ENCODE measurements at places on chromosomes 5 and 9.

GRCh38 chr9:81146241-81146640 is 543.1 kb downstream of the TLE1 start:
- DNase-seq = no peak

- DNase-seq = no peak
Measured at GRCh38 chr5:64693636-64694035, 3.3 kb downstream of the SHISAL2B start.

- DNase-seq = no peak
Measured at GRCh38 chr5:74075501-74076484, 449.8 kb downstream of the ARHGEF28 start.

DNA sequence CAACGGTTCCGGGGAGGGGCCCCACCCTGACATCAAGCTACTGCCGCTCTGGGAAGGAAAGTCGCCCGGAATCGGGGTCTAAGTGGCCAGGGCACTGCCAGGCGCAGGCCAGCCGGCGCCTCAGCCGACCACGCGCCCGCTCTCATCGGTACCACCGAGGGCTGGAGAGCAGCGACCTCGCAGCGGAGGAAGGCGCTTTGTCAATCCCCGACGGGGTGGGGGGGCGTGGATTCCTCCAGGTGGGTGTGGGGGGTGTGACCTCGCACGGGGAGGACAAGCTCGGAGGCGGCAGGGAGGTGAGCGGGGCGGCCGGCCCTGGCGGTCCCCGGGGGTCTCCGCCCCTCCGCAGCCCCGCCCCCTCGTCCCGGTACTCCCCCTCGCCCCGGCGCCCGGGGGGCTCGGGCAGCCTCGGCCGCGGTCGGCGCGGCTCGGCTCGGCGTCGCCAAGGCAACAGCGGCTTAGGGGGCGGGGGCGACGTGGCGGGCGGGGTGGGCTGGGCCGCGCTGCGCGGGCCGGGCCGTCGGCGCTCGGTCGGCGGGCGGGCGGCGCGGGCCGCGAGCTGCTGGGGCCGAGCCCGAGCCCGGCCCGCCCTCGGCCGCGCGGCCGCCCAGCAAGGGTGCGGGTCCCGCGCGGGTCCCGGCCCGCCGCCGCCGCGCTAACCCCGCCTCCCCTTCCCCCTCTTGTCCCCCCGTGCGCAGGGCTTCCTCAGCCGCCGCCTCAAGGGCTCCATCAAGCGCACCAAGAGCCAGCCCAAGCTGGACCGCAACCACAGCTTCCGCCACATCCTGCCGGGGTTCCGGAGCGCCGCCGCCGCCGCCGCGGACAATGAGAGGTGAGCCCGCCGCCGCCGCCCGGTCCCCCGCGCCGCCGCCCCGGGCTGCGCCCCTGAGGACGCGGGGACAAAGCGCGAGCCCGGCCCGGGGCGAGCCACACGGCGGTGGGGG is 47.5 kb downstream of the DAB2IP start:
- no peak for DNase-seq
